ENCODE measurements at places on chromosomes 11 and 22.

DNA sequence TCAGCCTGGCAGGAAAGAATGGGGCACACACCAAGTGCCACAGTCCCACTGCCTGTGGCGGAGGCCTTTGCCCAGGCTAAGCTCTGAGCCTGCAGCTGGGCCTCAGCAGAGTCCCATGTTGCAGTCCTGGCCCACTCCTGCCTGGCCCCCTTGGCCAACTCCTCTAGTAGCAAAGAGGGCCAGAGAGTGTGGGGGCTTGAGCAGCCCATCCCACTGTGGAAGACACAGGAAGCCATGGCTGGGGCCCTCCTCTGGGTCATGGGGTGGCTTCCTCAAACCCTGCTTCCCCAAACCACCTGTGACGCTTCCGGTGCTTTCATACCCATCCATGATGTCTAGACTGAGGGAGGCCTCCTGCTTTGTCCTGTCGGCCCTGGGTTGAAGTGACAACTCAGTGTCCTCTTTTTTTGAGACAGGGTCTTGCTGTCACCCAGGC, 5.8 kb downstream of the RPS19BP1 start:
- DNase-seq, result no peak

DNA sequence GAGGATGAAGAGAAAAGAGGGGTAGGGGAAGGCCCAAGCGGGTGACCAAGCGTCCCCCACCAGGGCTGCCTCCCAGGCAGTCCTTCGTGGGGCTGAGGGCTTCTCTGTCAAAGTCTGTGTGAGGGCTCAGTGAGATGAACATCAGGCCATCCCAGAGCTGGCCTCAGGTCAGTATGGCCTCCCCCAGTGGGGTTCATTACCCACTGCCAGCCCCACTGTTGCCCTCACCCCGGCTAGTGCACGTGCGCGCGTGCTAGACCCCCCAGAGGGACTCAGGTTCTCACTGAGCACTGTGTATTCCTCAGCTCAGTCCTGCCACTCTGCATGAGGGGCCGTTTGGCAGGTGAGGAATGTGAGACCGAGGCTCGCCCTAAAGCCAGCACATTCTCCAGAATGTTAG, 3.3 kb downstream of the KDELR3 start:
- DNase-seq, result no peak

DNA sequence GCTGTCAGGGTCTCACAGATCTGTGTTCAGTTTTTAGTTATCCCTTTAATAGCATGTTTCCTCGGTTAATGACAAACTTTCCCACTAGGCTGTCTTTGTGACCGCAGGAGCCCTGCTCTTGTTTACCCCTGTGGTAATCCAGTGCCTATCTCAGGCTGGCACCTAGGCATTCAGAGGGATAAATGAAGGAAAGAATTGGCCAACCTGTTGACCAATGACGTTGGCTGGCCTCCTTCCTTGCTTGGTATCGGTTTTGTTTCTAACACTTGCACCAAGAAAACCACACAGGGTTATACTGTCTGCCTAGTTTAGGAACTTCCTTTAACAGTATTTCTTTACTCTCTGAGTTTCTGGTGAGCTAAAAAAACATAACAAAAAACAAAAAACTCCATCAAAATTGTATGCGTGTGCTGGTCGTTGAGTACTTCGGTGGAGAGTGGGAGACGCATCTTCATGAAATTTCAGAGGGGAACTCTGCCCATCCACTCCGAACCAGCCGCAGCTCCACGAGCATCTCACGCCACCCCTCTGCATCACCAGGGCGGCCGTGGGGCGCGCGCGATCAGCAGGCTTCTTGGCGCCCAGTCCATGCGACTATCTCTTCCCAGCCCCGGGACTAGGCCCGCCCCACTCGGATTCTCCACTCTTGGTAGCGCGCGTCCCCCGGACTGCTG, 563 bp upstream of the ENDOD1 start:
- no peak for DNase-seq

- peak; percentile 27 for DNase-seq
These were observed 20.1 kb downstream of the ADA2 start for GRCh38 chr22:17199003-17199731.

GRCh38 chr22:35548722-35549112, 8.1 kb downstream of the RASD2 start:
- DNase-seq, result no peak

DNA sequence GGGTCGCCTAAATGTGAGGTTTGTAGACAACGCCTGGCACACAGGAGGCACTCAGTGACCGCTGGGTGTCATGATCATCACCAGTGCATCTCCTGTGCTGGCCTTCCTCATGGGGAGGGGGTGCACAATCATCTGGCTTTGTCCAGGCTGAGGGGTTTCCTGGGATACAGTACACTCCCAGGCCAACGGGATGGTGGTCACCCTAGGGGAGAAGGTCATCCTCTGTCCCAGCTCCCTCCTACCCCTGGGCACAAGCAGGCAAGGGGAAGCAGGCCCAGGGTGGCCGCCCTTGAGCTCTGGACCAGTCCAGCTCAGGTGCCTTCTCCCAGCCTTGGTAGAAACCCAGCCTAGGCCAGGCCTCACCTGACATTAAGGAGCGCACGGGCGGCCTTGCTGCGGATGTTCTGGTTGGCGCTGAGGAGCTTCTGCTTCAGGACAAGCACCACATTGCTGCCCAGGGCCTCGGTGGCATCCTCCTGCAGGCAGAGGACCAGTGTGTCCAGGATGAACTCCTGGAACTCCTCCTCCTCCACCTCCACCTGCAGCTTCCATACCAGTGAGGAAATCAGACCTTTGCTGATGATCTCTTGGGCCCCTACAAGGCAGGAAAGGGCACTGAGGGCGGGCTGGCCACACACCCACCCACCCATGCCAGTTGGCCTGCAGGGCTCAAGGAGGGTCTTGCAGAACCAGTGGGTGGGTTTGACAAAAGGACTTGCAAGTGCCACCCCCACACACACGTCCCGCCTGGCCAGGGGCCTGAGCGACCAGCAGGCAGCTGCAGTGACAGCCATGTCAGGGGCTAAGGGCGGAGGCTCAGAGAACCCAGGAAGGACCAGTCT, 6.6 kb upstream of the GNAZ start:
- no peak for DNase-seq

Measured in HCEC 1CT (cell line).